ENCODE measurements at places on chromosomes 11 and 22.

DNA sequence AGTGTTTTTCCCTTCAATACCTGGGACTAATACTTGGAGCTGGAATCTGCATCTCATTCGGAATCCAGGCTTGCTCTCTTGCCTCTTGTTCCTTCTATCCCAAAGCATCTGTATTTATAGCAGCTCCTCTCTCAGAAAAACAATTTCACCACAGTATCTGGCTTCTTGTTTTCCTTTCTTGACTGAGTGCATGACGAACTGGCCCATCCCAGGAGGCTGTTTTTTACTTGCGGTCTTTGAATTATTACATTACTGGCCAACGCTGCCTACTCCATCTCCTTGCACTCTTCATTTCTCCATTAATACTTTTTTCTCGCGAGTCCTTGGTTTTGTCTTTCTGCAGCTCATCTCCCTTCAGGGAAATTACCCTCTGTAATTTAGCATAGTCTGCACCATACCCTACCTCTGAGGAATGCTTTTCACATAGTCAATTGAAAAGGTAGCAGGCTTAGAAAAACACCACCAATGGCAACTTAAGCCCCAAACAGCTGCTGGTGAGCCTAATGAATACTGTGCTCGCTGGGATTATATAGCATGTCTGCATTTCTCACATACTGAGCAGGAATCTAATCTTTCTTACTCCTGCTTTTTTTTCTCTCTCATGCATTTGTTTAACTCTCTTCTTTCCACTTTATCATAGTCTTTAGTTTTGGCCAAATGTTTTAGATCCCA is 277.4 kb upstream of the SESN3 start:
- DNase-seq = no peak

DNA sequence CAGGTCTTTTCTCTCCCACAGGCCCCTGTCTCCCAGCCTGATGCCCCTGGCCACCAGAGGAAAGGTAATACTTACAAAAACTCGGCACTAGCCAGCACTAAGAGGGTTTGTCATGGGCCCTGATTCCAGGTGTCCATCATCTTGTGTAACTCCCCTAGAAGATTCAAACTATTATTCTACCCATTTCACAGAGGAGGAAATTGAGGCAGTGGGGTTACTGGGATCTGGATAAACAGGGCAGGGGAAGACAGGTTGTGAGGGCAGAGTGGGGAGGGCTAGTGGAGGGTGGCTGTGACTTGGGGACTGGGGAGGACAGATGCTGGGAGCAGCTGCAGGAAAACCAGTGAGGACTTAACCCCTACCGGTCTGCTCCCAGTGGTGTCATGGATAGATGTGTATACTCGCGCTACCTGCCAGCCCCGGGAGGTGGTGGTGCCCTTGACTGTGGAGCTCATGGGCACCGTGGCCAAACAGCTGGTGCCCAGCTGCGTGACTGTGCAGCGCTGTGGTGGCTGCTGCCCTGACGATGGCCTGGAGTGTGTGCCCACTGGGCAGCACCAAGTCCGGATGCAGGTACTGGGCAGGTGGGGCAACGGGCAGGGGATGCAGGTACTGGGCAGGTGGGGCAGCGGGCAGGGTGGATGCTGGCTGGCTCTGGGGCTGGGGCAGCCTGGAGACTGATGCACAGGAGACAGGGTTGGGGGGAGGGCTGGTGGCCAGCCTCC is 1.2 kb downstream of the VEGFB start:
- DNase-seq = no peak

- DNase-seq = no peak
These were observed 33.5 kb upstream of the FCHSD2 start for GRCh38 chr11:73175551-73176144.

- no peak for DNase-seq
These were observed 35.1 kb downstream of the TRIOBP start for GRCh38 chr22:37731804-37732471.

- no peak for DNase-seq
These were observed 19.0 kb upstream of the LRRC32 start for GRCh38 chr11:76689313-76690260.

DNA sequence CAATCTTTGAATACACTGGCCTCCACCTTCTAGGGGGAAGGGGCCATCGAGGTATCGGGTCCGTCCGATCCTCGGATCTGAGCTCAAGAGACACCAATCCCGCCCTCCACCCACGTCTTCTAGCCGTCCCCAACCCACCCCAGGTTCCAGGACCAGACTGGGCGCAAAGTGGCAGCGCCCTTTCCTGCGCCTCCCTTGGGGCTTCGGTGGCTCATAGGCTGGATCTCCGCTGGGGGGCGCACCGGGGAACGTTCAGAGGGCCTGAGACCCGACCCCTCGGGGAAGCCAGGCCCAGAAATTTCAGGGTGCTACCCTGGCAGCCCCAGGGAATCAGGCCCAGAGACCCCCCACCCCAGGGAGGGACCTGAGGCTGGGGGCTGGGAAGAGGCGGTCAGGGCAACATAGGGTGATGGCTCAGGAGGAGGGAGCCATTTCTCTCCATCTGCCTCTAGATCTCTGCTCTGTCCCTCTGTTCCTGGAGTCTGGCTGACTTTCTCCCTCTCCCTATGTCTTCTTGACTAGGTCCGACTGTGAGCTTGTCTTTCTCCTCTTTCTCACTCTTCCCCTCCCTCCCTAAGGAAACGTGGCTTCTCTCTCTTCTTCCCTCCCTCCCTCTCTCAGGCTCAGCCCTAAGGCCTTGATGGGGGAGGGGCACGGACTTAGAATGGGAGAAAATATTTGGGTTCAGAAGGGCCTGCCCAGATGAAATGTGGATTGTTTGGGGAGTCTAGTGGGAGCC is 1.1 kb downstream of the CREB3L1 start:
- peak; percentile 15 for DNase-seq

DNA sequence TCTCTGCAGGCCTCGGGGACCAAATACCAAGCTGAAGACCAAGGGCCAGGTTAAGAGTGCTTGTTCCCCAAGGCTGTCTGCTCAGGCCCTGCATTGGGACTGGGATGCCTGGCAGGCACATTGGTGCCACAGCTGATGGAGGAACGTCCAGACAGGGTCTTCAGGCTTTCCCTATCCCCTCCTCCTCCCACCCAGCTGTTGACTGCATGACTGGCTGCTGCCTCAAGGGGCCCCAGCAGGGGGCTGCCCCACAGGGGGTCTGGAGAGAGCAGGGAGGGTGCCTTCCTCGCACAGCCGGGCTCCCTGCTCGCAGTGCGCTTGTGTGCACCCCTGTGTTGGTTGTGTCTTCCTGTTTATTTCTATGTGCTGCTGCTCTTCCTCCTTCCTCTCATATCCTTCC is 9.9 kb downstream of the RCOR2 start:
- DNase-seq = no peak

GRCh38 chr11:12745787-12746186 is 71.6 kb downstream of the TEAD1 start:
- no peak for DNase-seq
